ENCODE measurements at places on chromosomes 7 and 10.

DNA sequence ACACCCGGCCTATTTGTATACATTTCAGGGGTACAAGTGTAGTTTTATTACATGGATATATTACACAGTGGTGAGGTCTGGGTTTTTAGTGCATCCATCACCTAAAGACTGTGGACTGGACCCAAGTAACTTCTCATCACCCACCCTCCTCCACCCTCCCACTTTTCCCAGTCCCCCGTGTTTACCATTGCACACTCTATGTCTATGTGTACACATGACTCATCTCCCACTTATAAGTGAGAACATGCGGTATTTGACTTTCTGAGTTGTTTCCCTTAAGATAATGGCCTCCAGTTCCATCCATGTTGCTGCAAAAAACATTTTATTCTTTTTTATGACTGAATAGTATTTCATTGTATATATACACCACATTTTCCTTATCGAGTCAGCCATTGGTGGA, 98.9 kb upstream of the WAC start:
- no peak for DNase-seq

DNA sequence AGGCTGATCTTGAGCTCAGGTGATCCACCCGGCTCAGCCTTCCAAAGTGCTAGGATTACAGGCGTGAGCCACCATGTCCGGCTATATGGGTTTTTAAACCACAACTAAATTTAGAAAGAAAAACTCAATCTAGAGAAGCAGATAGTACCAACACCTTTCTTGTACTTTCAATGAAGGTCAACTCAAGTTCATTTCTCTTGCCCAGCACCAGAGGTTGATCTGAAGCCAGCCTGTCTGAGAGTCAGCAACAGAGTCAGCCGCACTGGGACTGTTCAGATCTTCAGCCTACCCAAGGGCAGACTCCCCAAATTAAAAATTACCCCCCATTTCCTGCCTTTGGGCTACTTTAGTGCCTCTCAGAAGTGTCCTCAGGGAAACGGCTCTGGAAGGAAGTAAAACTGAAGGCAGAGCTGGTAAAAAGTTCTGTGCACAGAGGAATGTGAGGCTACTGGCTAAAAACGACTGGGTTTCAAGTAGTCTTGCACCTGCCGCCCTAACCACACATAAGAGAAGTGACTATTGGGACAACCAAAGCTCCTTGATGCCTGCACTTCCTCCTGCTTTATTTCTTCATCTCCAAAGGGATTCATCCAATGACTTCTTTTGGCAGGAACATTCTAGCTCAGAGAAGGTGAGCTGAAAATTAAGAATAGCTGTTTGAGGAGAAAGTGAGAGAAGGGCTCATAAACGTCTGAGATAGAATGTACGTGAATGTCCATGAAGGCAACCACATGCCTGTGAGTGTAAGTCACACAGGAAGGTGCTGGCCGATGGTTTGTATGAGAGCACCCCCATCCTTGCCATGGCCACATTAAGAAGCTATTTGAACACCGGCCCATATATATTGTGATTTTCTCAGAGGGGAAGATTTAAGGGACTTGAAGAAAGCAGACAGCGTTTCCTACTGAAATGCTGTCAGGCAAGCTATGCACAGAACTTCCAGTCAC, 142.4 kb upstream of the PRR15 start:
- no peak for DNase-seq

DNA sequence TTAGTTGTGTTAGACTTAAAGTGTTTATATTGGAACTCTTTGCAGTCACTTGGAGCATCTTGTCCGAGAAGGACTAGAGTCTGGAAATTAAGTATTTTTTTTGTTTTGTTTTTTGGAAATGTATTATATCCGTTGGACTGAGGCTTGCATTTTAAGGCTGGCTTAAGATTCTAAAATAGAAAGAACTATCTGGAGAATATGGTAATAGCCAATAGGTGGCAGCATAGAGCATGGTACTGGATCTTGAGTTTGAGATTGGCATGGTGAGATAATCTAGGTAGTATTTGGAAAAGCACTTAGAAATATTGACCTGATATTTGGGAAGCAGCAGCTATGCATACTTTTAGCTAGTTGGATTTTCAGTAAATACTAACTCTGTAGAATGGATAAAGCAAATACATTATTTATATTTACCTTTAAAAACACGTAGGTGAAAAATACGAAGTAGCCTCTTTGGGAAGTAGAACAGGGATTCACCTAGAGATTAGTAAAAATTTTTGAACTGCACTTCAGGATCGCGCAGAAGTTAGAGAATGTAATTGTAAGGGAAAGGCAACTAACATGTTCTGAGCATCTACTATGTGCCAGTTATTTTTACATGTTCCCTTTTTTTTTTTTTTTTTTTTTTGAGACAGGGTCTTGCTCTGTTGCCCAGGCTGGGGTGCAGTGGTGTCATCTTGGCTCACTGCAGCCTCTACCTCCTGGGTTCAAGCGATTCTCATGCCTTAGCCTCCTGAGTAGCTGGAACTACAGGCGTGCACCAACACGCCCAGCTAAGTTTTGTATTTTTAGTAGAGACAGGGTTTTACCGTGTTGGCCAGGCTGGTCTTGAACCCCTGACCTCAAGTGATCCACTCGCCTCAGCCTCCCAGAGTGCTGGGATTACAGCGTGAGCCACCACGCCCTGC, 78.6 kb downstream of the LCOR start:
- DNase-seq, result no peak

GRCh38 chr10:11522821-11523245, 88.6 kb downstream of the USP6NL start:
- DNase-seq, result no peak

- no peak for DNase-seq
These were observed 195.9 kb downstream of the DIP2C start for GRCh38 chr10:493391-494148.

GRCh38 chr7:88165697-88166096, 54.1 kb downstream of the SRI start:
- DNase-seq, result no peak

DNA sequence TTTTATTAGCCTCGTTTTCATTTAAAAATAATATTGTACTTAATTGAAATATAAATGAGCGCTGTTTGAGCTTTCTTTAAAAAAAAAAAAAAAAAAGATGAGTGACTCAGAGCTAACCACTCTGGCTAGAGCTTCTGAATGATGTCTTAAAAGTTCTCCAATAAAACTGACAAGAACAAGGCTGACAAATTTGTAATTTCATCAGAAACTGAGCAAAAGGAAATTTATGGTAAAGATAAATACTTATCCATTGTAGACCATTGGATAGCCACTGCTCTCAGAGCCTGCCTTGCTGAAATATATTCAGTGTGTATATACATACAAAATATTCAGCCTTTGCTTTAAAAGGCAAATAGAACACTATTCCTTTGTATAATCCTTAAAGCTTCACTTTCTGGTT, 91.2 kb upstream of the OIT3 start:
- no peak for DNase-seq

DNA sequence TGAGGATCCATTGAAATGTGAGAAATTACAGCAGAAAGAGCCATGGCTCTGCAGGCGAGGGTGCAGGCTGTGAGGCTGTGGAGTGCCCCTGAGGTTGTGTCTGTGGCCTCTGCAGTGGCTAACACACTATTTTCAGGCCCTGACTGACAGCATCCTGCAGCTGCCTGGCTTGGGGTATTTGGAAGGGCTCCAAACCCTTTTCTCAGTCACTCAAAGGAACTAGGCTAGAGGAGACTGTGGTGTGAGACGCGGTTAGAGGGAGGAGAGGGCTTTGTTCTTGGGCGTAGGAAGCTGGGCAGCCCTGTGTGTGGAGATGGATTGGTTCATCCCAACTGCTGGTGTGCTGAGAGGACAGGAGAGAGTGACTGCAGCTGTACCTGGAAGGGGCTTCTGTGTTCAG, 134.9 kb downstream of the RAMP3 start:
- DNase-seq, result no peak

- no peak for DNase-seq
These were observed 79.8 kb upstream of the NME8 start for GRCh38 chr7:37768611-37769010.

DNA sequence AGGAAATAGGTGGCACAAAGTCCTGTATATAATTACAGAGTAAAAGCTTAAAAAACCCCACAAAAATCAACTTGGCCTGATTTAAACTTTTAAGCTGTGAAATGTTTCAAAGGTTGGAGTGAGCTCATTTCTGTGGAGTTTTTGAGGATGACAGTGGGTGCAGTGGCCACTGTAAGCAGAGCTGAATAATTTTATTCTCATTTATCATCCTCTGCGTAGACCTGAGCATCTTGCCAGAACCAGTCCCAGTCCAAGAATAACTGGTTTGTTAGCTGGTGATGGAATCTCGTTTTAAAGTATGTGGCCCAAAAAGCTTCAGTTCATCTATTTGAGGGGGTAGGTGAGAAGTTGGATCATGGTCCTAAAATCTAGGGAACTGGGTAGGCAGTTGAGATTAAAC, 4.4 kb downstream of the BMPER start:
- no peak for DNase-seq

DNA sequence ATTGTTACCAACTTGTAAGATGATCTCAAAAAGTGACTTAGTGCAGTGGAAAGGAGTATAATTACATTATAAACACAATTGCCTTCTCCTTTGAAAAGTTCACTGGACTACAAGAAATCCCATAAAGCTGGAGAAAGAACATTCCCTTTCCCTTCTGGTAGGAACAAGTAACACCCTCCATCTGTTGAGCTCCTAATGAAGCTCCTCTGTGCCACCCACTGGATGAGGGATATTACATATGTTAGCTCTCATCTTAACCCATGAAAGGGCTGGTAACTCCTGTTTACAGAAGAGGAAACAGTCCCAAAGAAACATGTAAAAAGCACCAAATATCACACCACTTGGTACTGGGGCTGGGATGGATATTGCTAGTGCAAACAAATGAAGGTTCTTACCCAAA, 8.1 kb downstream of the PGAM1 start:
- DNase-seq, result no peak

DNA sequence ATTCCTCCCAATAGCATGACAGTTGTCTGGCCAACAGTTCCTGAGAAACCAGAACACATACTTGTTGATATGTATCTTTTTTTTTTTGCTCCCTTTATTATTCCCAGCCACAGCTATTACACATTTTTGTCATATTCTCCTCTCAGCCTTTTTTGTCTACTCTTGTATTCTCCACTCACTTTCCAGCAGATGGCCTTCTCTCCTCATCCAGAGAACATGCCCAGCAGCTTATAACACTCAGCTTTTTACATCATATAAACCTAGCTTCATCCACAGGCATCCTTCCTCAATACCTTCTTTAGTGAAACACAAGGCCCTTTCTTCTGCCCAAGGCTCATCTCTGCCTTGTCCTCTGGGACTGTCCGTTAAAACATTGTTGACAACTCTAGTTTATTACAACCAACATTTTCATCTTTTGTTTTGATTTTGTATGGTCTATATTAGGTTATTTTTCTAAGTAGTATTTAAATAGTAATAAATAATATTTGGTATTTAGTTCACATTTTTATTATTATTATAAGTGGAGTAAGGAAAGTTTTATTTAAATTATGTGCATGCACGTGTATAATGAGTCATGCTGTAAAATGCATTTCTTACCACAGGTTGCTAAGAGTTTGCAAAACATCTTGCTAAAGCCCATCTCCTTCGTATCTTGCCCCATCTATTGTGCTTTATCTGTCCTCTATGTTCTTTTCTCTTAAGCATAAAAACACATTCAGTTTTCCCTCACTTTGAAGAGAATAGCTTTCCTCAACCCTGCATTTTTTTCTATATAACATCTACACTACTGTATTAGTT, 101.5 kb downstream of the ORC5 start:
- no peak for DNase-seq

GRCh38 chr10:12974491-12975199, 26.9 kb downstream of the CCDC3 start:
- no peak for DNase-seq

DNA sequence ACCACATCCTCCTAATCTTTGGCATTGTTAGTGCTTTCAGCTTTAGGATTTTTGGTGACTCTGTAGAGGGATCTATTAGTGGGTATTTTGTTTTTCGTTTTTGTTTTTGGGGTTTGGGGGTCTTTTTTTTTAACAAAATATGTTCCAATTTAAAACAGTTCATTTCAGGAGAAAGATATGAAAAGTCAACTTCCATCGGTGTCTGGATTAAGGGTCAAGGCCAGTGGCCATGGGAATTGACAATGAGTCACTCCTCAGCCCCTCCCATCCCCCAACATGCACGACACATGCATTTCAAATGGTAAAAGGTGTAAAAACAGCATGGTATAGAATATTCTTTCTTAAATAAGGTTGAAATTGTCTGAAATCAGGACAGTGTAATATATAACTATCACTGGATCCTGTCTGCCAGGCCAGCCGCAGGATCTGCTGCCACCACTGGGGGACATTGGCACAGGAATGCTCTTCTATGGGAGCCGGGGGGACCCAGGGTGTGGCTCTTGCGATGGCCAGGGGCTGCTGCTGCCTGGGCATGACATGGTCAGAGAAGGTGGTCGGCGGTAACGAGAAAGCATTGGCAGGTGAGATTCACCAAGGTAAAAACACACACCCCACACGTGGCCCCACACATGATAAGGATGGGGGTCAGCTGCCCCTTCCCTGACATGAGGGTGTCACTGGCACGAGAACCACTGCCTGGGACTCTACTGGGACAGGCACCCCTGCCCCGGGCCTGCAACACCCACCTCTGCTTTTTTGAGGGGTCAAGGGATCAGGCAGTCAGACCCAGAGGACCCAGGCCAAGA, 126.2 kb upstream of the KCTD7 start:
- no peak for DNase-seq

DNA sequence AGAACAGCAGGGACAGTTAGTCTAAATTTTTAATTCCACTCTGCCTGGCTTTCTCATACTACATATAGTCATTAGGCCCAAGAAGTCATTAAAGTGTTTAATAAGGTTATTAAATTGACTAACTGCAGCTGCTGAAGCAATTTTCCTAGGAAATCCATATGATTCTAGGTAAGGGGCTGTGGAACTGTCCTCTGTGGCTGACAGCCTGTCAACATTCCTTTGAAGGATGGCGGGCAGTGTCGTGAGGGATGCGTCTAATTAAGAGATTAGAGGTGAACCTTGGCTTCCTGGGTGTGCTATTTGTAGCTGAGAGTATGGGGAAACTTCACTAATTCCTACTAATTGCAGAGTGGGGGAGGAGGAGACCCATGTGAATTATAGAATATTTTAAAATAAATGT, 64.6 kb downstream of the SNX10 start:
- DNase-seq, result no peak

DNA sequence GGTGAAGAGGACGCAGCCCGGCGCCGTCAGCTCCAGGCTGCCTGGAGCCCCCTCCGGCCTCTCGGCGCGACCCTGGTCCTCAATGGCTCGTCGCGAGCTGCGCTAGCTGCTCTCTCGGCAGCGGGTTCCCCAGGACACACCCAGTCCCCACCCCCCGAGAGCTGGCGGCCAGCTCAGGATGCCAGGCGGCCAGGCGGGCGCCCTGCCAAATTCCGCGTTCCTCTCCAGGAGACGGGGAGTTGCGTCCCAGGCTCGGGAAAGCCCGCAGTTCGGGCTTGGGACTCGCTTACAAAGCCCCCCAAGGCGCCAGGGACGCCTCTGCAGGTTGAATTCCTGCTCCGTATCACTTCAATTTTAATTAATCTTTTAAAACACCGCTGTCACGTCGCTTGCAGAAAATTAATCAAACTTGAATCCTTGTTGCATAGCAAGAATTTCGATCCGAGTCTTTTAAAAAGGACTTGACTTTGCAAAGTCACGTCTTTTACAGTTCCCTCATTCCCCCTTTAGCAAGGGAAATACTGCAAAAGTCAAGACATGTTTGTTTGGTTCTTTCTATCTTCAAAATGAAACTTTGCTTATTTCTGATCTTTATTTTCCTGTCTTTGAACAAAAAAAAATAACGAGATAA, 28.2 kb downstream of the SKIDA1 start:
- peak; percentile 91 for DNase-seq
